CD4-positive, CD25-positive, alpha-beta regulatory T cell (primary cell): ENCODE measurements at places on chromosomes 3 and 15.

- DNase-seq, result no peak
Observed at GRCh38 chr3:6125520-6125919, 735.4 kb upstream of the GRM7 start.

DNA sequence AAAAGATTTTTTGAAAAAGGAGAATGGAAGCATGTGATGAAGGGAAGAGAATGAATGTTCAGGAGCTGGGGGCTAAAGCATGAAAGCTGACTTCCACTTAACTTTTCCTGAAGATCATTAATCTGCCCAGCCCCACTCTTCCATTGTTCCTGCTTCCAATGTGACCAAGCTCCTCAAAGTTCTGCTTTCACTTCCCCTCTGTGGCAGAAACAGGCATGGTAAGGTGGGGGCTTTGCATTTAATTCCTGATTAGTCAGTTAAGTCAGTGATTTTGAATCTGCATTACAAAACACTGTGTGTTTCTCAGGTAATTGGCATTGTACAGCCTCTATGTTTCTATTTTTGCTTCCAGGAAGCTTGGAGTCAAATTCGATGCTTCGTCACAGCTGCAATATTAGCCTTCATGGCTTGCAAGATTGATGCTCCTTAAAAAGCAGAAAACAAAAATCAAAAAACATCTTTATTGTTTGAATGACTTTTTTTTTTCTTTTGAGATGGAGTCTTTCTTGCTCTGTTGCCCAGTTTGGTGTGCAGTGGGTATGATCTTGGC is 7.3 kb upstream of the TM6SF1 start:
- no peak for DNase-seq

GRCh38 chr3:120182613-120183511 is 88.6 kb upstream of the GSK3B start:
- DNase-seq, result peak; percentile 20

DNA sequence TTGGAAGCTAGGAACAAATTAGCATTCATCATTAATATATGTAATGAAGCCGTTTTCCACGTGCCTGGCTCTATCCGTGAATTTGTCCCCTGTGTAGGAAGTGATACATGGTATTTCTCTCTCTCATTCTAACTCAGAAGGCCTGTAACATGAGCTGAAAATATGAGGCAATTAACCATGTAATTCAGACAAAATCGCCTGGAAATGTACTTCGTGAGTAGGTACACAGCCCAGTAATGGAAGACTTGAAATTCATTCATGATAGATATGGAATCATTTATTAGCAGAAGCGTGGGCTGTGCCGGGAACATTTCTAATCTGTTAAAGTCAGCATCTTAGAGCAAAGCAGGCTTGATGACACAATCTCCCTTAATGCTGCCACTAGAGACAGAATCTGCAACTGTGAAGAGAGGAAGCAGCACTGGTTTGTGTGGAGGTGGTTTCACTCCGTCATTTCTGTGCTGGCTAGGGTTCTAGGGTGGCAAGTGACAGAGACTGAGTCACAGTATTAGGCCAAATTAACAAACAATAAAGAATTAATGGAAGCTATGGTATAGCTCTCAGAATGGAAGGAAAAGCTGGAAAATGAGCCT is 225.0 kb upstream of the PROK2 start:
- DNase-seq, result peak; percentile 28

DNA sequence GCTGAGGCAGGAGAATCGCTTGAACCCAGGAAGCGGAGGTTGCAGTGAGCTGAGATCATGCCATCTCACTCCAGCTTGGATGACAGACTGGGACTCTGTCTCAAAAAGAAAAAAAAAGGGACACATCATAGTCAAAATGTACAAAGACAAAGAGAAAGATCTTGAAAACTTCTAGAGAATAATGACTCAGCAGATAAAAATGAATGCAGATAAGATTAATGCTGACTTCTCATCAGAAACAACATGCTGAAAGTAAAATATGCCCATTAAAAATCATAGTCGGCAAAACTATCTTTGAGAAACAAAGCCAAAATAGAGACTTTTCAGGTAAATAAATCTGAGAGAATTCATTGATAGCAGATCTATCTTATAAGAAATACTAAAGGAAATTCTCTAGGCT is 271.1 kb upstream of the GPR149 start:
- DNase-seq, result no peak

GRCh38 chr15:67915461-67916374 is 75.9 kb upstream of the RNU6-1 start:
- no peak for DNase-seq

- no peak for DNase-seq
Observed at GRCh38 chr15:49187549-49188245, 17.6 kb downstream of the GALK2 start.

GRCh38 chr3:54861248-54862067 is 66.4 kb downstream of the LRTM1 start:
- DNase-seq, result no peak

GRCh38 chr15:95615436-95615835 is 715.1 kb upstream of the NR2F2 start:
- no peak for DNase-seq

- DNase-seq, result no peak
Observed at GRCh38 chr3:188397766-188398705, 244.1 kb downstream of the LPP start.

DNA sequence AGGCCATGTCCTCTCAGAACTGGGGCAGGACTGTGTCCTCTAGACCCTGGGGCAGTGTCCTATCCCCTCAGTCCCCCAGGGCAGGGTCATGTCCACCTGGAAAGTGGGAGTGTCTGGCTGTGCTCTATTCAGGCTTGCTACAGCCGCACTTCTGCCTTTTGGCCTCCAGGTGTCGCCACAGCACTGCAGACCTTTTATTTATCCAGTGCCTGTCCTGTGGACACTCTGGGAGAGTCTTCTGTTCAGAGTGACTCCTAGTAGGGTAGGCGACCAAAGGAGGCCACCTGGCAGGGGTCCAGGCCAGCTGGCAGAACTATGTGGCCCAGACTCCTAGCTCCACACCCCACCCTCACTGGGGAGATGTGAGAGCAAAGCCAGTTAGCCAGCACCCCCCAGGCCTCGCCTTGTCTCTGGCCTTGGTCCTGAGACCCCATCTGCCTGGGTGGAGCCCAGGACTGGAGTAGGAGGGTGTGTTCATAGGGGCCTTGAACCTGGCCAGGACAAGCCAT is 3.9 kb downstream of the TMIE start:
- peak; percentile 51 for DNase-seq

- peak; percentile 40 for DNase-seq
Observed at GRCh38 chr3:119098619-119099222, 47.2 kb upstream of the TEX55 start.

DNA sequence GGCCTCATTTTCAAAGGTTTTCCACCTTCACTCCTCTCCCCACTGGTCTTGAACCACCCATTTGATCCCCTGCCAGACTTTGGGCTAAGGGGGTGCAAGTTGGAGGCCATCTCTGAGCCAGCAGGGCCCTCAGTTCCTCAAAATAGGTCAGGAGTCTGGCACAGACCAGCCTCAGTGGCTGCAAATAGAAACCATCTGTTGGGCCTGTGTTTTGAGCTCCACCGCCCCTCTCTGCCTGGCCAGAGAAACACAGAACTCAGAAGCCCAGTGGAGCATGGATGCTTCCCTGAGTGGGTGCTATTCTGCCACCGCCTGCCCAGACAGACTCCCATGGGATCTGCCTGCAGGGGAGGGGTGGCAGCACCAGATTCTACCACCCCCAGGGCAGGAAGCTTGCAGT is 56.3 kb downstream of the CORO2B start:
- DNase-seq, result no peak

GRCh38 chr3:176587089-176587488 is 610.2 kb downstream of the TBL1XR1 start:
- no peak for DNase-seq

DNA sequence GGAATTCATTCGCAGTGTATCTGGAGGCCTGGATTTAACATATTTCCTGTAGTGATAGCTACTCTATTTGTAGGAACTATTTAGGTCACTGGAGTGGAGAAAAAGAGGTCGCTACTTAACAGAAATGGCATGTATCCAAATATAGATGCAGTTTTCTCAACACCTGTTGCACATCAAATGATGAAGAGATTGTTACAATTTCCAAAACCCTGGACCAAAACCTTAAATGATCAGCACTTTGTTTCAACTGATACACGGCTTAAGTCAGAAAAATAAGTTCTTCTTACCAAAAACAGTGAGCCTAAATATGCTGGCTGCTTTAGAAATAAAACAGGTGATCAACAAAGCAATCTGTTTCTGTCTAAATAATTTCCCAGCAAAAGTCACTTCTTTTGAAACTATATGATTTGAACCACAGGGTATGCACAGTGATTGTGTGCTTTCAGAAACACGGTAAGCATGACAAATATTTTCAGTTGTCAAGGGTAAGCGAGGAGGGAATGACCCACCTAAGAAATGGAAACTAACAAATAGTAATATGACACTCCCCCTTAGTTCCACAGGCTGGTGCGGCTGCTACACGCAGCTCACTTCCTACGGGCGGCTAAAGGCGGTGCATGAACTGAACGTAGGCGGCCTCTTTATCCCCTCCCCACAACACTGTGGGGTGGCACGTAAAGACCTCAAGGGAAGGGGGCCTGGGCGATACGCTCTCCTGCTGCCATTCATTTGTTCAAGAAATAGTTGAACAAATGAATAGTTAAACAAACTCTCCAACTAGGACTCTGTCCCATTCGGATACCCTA is 1.1 kb downstream of the EHD4 start:
- DNase-seq, result peak; percentile 85

- DNase-seq, result no peak
Observed at GRCh38 chr3:16064642-16065414, 109.7 kb upstream of the GALNT15 start.

- DNase-seq, result no peak
Observed at GRCh38 chr15:101172501-101173071, 79.3 kb downstream of the CHSY1 start.

DNA sequence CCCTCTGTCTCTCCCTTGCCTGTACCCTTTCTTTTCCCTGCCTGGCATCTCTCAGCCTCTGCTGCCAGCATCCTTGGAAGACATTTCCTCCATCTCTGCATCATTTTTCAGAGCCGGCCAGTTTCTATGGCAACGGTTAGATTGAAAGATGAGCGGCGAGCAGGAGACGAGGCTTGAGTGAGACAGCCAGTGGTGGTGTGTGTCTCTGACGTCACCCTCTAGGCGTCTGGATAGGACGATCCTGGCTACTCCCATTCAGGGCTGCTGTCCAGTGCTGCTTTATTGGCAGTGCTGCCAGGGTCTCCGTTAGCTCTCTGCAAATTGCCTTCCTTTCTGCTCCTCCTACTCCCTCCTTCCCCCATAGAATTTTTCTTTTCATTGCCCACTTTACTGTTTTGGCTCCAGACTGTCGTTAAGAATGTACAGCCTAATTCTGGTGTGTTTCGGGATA is 57.9 kb downstream of the TRAK1 start:
- DNase-seq, result no peak

DNA sequence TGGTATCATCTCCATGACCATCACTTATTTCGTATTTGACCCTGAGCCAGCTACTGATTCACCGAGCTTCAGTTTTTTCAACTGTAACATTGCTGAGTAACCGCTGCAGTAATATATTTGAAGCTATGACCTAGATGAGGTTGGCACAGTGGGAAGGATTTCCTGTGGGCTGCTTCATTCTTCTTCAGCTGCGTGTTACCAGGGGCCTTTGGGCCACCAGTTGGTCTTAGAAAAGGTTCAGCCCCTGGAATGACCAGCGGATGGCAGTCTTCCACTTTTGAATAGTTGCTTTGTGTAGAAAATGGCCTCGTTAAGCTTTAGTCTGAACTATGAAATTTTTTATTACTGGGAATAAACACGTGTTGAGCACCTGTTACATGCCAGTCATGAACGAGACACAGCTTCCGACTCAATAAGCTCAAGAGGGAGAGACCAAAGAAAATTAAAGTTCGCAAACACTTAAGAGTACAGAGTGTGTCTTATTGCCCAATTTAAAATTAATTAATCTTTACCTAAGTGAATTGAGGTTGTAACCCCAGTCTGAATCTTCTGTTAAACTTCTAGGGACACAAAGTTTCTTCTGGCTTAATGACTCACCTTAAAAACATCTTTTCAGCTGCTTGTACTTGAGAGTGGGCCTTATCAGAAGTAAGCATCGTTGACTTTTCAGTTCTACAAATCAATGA is 57.6 kb upstream of the NR2E3 start:
- DNase-seq, result no peak

- no peak for DNase-seq
Observed at GRCh38 chr3:65285956-65286355, 598.2 kb upstream of the ADAMTS9 start.

- no peak for DNase-seq
Observed at GRCh38 chr3:53845881-53846133, 412 bp downstream of the CHDH start.

DNA sequence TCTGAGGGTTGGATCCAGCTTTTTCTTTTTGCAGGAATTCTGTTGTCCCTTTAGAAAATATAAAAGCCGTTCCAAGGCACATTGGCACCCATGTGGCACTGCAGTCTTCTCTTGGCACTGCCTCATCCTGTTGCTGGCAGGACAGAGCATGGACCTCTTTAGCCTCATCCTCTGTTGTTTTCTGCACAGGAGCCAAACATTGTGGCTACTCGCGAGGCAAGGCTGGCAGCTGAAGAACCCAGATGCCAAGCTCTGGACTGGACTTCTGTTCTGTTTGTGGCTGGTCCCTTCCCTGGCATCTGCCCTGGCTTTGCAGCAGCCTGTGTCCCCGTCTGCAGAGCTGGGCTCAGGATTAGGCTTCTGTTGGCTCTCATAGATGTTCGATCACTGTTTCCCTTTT is 224.7 kb upstream of the TBC1D5 start:
- no peak for DNase-seq

DNA sequence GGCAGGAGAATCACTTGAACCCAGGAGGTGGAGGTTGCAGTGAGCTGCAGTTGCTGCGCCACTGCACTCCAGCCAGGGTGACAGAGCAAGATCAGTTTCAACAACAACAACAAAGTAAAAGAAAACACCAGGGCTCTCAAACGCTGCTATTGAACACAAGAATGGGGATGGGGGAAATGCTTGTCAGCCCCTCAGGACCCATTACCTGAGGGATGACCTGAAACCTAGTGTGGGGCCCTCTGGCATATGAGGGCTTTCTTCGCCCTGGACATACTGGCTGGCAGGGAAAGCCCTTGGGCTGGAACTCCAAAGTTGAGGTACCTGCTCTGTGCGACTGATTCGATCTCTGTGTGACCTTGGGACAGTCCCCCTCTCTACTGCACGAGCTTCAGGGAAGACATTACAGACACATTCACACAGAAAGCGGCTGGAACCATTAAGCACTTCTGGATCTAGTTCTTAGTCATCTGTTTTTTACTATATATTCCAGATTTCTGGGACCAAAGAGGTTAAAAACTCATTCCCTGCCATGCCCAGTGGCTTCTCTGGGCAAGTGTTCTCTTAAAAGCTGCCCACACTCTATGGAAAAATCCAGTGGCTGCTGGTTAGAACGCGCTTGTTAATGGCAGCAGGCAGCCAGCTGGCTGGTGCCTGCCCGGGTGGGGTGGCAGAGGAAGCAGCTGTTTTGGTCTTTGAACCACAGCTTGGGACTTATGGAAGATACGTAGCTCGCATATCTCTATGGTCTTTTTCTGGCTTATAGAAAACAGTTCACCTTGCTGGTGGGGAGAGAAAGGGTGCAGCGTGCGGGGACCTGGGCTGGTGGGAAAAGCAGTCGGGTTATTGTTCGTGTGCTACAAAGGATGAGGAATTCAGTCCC is 57.2 kb downstream of the ATP1B3 start:
- no peak for DNase-seq
